Effector memory CD4-positive, alpha-beta T cell (primary cell): ENCODE measurements at places on chromosomes 2 and 18.

DNA sequence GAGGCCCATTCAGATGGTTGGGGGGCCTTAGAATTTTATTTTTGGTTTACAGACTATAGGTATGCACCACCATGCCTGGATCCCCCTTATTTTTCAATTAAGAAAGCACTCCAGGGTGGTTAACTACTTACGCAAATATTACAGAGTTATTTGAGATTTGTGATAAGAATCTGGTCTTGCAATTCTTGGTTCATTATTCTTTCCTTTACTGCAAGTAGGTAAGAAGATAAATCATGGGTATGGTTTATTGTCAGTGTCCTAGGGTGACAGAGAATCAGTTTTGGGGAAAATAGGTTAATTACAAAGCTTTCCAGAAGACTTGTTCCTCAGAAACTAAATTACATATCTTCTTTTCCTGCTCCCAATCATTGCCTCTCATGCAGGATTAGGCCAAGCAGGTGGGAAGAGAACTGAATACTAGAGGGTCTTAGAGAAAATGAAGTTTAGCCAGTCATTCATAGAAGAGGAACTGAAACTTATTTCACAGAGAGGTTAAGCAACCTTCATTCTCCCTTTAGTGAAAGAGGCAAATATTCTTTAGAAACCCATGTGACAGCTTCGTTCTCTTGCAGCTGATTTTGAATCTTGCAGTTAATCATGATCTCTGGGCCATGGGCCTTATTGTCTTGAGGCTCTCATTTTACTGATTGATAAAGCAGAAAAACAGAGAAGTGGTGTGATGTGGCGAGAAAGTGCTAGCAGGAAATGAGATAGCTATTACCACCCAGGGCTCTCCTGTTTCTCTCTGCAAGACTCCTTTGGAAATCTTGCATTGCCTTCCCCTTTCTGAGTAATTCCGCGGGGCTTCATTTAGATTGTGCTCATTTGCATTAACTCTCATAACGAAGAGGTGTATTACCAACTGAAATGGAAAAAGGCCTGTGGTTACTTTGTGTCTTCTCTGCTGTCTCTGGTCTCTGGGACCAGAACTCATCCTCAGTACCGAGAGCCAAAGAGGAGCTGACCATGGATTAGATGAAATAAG is 44.8 kb upstream of the ARHGAP25 start:
- DNase-seq = no peak

DNA sequence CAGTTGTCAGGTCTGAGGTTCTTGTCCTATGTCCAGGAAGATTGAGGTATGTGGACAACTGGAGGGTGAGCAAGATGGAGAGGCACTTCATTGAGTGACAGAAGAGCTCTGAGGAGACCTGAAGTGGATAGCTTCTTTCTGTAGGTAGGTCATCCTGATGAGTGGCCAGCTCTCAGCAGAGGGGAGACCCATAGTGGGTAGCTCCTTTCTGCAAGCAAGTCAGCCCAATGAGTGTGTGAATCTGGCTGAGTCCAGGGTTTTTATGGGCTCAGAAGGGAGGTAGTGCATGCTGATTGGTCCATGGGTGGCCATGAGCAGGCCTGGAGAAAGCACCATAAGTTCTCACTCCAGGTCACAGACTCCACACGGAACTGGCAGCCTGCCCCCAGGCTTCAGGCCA is 92.6 kb upstream of the GALNT5 start:
- no peak for DNase-seq

GRCh38 chr2:52404046-52404445 is 1363.6 kb upstream of the CHAC2 start:
- no peak for DNase-seq

DNA sequence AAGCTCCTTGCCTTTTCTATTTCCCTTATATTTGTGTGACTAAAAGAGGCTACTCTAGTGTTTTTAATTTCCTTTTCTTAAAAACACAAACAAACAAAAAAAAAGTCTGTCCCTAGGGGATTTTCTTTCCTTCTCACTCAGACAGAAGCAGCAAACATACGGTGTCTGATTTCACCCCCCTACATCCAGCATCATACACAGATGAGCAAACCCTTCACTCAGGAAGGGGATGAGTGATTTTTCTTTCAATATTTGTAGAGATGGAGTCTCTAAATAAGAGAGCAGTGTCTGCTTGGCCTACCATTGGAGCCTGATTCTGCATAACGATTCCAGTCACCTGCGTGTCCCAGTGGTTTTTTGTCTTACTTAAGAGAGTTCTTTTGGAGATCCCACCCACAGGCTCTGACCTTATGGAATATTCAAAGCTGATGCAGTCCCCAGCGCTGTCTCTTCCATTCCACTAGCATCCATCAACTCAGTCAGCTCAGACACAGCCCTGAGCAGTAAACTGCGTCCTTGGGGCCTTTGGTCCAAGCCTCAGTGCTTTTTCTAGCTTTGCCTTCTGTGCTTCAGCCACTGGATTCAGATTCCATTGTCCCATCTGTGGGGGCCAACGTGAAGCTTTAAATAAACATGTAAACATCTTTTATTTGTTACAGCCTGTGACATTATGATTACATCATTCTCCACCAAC is 52.6 kb upstream of the TPO start:
- no peak for DNase-seq

DNA sequence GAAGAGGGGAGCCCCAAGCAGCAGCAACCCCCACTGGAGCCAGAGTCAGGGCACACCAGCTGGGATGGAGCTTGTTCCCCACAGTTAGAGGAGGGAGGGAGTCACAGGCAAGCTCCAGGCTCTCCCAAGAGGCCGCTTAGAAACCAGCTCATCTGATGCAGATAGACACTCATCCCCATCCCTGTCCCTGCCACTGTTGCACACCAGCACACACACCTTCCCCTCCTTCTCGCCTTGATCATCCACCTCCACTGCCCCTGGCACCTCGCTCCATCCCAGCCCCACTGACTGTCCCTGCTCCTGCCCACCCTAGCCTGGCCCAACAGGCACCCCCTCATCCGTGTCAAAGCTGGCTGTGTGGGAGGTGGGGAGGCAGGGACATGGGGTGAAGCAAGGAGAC is 1.5 kb upstream of the RUFY4 start:
- DNase-seq = no peak

GRCh38 chr2:223068071-223068470 is 16.1 kb downstream of the KCNE4 start:
- DNase-seq = no peak

GRCh38 chr2:46304635-46305034 is 7.4 kb downstream of the EPAS1 start:
- no peak for DNase-seq
